ENCODE measurements at places on chromosomes 2 and 18. TPM values are rescaled to one million over a fixed set of nuclear protein-coding genes. Genes with fewer than 3 reads are reported as not detected.

The ST8SIA5 gene
- total RNA-seq, result 0.31 TPM

The IL18R1 gene
- 35.6 TPM for total RNA-seq

The ALS2 gene
- 22.9 TPM for total RNA-seq

The C2orf15 gene
- 3.4 TPM for total RNA-seq

The ACOXL gene
- 29.3 TPM for total RNA-seq

The RMDN2 gene
- 16.4 TPM for total RNA-seq

The ERMN gene
- total RNA-seq, result 0.37 TPM

The CNTNAP5 gene
- total RNA-seq, result not detected

The ACTG2 gene
- 156 TPM for total RNA-seq

The DNAJC5G gene
- total RNA-seq, result not detected

The INHBB gene
- total RNA-seq, result 2.0 TPM

The CXCR2 gene
- total RNA-seq, result 3.1 TPM

The GALNT5 gene
- total RNA-seq, result 23.0 TPM

The HMSD gene
- total RNA-seq, result 4.7 TPM

The B3GNT7 gene
- 32.6 TPM for total RNA-seq

The ALPI gene
- not detected for total RNA-seq

The RAB6C gene
- not detected for total RNA-seq

The LYG2 gene
- total RNA-seq, result not detected

The TMEM247 gene
- total RNA-seq, result not detected

The LIMS4 gene
- 1.6 TPM for total RNA-seq

The G6PC2 gene
- not detected for total RNA-seq

The NDC80 gene
- total RNA-seq, result 1.7 TPM

The CRYGD gene
- not detected for total RNA-seq

The TFPI gene
- 187 TPM for total RNA-seq
